SJSA1 (cell line): ENCODE measurements at places on chromosomes 7 and 10. TPM values are rescaled to one million over a fixed set of nuclear protein-coding genes. Genes with fewer than 3 reads are reported as not detected.

DNA sequence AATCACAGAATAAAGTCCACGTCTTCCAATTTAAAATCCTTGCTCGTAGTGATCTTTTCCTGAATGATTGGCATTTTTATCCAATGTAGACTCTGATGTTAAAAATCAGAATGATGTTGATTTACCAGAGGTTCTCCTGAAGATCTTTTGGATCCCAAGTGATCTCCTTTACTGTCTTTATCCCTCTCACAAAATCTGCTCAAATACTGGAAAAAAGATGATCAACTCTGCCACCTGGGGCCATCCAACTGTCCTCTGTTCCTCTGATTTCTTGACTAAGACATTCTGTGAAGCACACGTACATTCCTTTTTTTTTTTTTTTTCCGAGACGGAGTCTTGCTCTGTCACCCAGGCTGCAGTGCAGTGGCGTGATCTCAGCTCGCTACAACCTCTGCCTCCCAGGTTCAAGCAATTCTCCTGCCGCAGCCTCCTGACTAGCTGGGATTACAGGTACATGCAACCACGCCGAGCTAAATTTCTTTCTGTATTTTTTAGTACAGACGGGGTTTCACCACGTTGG is 18.0 kb upstream of the ADRB1 start:
- no peak for DNase-seq

- no peak for DNase-seq
Measured at GRCh38 chr7:16982640-16983350, 101.0 kb upstream of the AGR3 start.

DNA sequence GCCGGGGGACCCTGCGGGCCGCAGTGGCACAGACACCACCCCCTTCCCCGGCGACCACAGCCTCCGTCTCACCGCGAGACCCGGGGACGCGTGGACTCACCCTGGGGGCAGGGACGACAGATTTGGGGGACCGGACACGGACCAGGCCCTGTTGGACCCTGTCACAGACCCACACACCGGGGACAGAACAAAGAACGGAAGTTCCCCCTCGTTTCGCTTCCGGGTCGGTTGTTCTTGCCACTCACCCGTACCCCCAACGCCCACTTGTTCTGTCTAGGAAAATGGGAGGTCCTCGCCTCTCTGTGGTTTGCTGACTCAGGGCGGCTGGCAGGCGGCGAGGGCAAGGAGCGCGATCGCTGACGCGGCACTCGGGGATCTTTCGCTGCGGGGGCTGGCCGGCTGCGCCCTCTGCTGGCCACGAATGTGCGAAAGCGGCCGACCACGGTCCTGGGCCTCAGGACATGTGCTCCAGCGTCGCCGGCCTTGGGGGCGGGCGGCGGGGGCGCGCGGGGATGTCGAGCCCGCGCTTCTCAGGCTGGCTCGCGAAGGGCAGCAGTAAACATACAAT is at the start of gene ZNF3:
TSS of gene ZNF3 (minus strand) at position 189 of the 568 bp plus-strand sequence. CDS start 4,366 bp downstream, outside the sequence.
- peak; percentile 99 for DNase-seq

- peak; percentile 96 for DNase-seq
Measured at GRCh38 chr7:102395873-102396709, at the start of gene PRKRIP1. PRKRIP1 (plus strand) TSS chr7:102396363; CDS start chr7:102396412, 49 bp downstream.

Gene SPRN
- not detected in 2 replicates for total RNA-seq
